ENCODE measurements at places on chromosomes 1 and 21. TPM values are rescaled to one million over a fixed set of nuclear protein-coding genes. Genes with fewer than 3 reads are reported as not detected.

Gene NPHS2
- total RNA-seq, result not detected

Gene RGS4
- total RNA-seq, result 7.3 TPM

Gene PDZK1IP1
- not detected for total RNA-seq

Gene OR10J1
- total RNA-seq, result not detected

Gene TSNAX
- total RNA-seq, result 60.7 TPM

Gene DIRAS3
- total RNA-seq, result 6.9 TPM

Gene ZSCAN20
- 7.3 TPM for total RNA-seq

Gene TDRD5
- total RNA-seq, result 2.9 TPM

Gene C1orf226
- 0.82 TPM for total RNA-seq

Gene FMOD
- 1.6 TPM for total RNA-seq

Gene ADAMTSL4
- under 0.01 TPM for total RNA-seq

Gene TEX38
- not detected for total RNA-seq

Gene KIF2C
- 2.9 TPM for total RNA-seq

Gene ERI3
- 79.5 TPM for total RNA-seq

Gene KIRREL1
- total RNA-seq, result 13.5 TPM

All from frontal cortex (tissue), 4 donors.